ENCODE measurements at places on chromosomes 5 and 9.

- DNase-seq, result no peak
Observed at GRCh38 chr5:39220280-39221030, 1.1 kb upstream of the FYB1 start.

DNA sequence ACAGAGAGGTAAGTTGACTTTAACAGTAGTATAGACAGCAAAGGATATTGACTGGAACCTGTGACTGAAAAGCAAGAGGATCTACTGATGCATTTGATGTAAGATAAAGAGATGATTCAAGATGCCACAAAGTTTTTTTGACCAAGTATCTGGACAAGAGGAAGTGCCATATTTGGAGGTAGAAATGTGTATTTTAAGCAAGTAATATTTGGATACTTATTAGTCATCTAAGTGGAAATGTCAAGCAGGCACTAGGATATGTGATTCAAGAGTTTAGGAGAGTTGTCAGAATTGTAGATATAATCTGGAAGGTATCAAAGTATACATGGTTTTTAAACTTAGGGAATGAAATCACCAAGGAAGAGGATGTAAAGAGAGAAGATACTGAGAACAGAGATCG, 686.1 kb upstream of the CHD1 start:
- no peak for DNase-seq

GRCh38 chr5:127431977-127432585, 85.4 kb upstream of the PRRC1 start:
- DNase-seq, result no peak

DNA sequence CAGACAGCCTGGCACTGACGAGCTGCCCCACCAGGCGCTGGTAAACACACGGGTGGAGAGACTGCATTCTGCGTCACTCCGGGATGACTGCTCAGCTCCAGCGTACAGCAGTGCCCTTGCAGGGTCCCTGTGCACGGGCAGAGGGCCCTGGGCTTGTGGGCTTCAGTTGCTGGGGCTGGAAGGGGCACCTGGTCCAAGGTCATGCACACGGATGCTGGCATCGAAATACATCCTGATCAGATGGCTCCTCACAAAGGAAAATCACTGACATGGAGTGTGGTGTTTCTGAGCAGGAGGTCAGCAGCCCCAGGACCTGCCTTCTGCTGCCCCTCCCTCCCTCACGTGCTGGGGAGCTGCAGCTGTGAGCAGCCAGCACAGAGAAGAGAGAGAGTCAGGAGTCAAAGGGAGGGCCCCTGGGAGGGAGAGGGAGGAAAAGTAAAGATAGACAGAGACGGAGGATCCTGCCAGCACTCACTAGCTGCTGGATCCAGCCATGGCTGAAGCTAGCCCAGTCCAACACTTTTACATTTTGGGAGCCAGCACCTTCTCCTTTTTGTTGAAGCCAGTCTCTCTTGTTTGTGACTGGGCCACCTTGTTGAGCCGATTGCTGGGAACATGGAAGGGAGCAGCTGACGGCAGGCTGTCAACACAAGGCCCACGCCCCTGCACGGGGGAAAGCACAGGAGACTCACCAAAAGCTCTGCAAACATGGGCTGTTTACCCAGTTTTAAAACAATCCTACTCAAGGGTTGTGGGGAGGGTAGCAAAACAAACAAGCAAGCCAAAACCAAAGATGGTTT, 166.5 kb upstream of the PHYKPL start:
- DNase-seq, result no peak

DNA sequence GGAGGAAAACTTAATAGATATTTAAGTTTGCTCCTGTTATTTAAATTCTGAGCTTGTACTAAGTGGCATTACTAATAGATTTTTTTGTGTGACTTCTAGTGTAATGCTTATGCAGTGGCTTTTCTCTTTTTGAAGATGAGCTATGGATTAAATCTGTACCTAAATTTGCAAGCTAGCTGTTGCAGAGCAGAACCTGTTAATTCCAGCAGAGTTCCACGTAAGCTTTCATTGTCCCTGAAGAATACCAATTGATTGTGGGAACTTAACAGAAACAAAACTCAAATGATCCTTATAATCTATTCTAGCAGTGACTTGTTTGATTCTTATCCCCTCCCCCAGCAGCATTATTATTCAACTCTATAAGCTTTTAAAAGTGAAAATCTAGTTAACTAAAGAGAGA, 51.7 kb downstream of the MAN2A1 start:
- no peak for DNase-seq

GRCh38 chr9:96782235-96782634, 4.3 kb upstream of the ZNF510 start:
- DNase-seq, result no peak

- no peak for DNase-seq
Observed at GRCh38 chr5:93307557-93307956, 273.5 kb downstream of the NR2F1-AS1 start.
